ENCODE measurements at places on chromosomes 4 and X. TPM values are rescaled to one million over a fixed set of nuclear protein-coding genes. Genes with fewer than 3 reads are reported as not detected.

Gene PDCL2
- not detected for total RNA-seq

Gene KLHL34
- not detected for total RNA-seq

Gene HNRNPD
- 222 TPM for total RNA-seq

Gene TBC1D8B
- 1.3 TPM for total RNA-seq

Gene RS1
- not detected for total RNA-seq
